ENCODE measurements at places on chromosomes 16 and 17.

GRCh38 chr17:78966123-78966813 is 13.5 kb downstream of the LGALS3BP start:
- DNase-seq = no peak

GRCh38 chr17:43906951-43907424 is 348 bp downstream of the MPP2 start:
- no peak for DNase-seq

DNA sequence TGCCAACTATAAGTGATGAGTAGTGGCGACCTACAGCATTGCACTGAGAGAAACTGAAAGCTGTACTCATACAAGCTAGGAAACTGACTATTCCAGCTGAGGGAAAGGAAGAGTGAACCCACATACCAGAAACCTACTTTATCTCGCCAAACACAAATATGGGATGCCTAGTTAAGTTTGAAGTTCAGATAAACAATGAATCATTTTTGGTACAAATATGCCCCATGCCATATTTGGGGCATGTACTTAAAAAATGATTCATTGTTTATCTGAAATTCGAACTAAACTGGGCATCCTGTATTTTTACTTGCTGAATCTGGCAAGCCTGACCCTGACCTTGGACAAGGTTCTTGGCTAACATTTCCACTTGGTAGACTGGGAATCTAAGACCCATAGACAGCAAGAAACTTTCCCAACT is 527.8 kb upstream of the PSMD7 start:
- peak; percentile 20 for DNase-seq

DNA sequence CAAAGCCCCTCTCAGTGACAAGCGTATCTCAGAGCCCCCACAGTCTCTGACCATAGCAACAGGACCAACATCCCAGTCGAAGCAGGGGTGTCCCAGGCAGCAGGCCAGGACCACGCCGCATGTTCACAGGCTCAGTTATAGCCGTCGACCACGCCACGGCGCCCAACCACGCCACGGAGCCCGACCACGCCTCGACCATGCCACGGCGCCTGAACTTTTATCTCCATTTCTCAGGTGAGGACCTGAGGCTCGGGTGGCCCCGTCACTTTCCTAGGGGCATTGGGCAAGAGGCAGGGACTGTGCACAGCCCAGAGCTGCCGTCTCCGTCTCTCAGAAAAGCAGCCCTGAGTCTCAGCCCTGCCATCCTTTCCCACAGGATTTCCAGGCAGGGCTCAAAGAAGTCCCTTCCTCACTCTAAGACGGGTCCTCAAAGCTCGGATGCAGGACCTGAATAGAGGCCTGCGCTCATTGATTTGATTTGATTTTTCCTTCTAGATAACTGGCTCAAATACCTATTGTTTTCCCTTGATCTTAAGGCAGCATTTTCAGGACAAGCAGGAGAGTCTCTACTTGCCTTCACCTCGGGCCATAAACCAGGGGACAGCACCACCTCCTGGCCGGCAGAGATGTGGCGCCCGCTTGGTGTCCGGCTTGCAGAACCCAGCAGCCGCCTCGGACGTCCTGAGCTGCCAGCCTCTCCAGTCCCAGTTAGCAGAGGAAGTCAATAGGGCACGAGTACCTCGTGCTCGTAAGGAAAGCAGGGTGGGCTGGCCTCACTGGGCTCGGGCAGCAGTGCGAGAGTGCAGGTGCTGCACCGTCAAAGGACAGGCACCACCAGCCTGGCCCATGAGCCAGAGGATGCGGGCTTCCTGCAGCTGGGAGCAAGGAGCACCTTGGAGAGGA is 38.8 kb downstream of the C16orf95 start:
- peak; percentile 86 for DNase-seq

DNA sequence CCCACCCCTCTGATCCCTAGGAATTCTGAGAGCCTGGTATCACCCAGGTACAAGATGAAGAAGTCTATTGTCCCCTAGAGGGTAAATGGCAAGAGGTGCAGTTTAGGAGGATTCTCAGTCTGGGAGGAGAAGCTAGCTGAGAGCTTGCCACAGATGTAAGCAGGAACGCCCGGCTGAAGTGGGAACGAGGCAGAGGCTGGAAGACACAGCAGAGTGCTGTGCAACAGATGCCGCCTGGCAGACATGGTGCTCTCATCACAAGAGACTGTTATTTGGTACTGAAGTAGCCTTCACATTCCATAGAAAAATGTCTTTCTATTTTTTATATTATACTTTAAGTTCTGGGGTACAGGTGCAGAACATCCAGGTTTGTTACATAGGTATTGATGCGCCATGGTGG is 20.3 kb upstream of the KRT20 start:
- DNase-seq = no peak

- no peak for DNase-seq
These were observed 5.0 kb downstream of the FBXL19 start for GRCh38 chr16:30928390-30928789.

GRCh38 chr16:84423416-84423837 is 55.1 kb downstream of the ATP2C2 start:
- no peak for DNase-seq

Data from cardiac muscle cell (in vitro differentiated cells and primary cell).